Stimulated activated CD4-positive, alpha-beta T cell treated with anti-CD3 and anti-CD28 coated beads, TNF-alpha, amount 100 ng/mL, for 1 hour (primary cell): ENCODE measurements at places on chromosomes 12 and 14.

- DNase-seq = no peak
Measured at GRCh38 chr12:48198672-48198971, 4.5 kb downstream of the OR10AD1 start.

DNA sequence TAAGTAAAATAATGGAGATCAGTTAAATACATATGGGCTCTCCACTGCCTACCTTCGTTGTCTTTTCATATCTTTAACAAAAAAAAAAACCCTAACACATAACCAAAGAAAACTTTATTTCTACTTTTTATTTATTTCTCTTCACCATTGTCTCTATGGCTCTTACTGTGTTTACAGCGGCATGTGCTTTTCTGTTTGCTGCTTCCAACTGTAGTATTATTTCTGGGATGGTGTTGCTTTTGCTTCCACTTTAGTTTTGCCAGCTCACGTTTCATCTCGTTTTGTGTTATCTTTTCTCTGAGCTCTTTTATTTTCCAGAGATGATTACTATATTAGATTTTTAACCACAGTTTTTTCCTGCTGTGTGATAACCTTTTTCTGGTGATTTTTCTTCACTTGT, 46.1 kb downstream of the KTN1 start:
- DNase-seq = no peak

DNA sequence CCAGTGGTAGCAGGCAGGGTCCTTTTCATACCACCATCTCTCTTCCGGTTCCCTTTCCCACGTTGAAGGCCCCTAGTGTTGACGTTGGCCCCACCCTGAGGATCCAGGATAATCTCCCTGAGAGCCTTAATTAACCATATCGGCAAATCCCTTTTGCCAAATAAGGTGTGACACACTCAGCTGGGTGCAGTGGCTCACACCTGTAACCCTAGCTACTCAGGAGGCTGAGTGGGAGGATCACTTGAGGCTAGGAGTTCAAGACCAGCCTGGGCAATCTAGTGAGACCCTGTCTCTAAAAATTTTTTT, 2.8 kb upstream of the TMEM119 start:
- DNase-seq = no peak

DNA sequence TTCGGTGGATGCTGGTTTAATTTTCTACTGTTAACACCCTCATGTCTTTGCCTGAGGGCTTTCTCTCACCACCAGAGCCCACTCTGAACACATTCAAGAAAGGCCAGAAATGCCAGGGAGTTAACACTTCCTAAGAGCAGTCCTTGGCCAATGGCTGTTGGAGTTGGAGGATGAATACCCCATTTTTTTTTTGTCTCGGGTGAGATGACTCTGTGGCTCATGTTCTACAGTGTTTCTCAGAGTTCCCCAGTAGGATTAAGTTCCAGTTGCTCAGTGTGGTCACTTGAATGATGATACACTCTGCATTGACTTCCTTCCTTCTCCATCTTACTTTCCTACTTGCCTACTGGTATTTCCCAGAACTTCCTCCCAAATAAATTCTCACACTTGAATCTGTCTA, 65.8 kb downstream of the FOS start:
- DNase-seq = no peak

GRCh38 chr14:77187649-77188012, 6.0 kb downstream of the TMEM63C start:
- DNase-seq = no peak

- peak; percentile 6 for DNase-seq
Measured at GRCh38 chr14:61281186-61281947, at the start of gene TMEM30B. TSS of gene TMEM30B (minus strand) at chr14:61281338. CDS start at chr14:61281147, 191 bp downstream.

DNA sequence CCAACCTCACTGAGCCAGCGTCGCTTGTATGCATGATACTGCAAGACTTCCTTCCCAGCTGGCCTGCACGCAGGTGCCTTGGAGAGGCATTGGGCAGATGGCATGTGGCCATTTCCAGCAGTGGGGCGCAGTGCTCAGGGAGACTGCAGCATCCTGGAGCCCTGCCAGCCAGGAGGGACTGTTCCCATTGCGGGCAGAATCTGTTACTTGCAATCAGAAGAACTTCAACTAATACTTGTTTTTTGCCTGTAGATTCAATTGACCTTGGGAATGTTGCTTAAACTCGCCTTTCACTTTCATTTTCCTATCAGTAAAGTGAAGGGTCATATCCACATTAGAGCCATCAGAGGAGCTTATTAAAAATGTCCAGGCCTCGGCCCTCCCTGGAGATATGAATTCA, 29.8 kb downstream of the ANKRD9 start:
- DNase-seq = no peak

GRCh38 chr12:127459166-127459565, 807.8 kb upstream of the TMEM132C start:
- no peak for DNase-seq

- no peak for DNase-seq
Measured at GRCh38 chr14:34711169-34711568, 3.2 kb downstream of the CFL2 start.

DNA sequence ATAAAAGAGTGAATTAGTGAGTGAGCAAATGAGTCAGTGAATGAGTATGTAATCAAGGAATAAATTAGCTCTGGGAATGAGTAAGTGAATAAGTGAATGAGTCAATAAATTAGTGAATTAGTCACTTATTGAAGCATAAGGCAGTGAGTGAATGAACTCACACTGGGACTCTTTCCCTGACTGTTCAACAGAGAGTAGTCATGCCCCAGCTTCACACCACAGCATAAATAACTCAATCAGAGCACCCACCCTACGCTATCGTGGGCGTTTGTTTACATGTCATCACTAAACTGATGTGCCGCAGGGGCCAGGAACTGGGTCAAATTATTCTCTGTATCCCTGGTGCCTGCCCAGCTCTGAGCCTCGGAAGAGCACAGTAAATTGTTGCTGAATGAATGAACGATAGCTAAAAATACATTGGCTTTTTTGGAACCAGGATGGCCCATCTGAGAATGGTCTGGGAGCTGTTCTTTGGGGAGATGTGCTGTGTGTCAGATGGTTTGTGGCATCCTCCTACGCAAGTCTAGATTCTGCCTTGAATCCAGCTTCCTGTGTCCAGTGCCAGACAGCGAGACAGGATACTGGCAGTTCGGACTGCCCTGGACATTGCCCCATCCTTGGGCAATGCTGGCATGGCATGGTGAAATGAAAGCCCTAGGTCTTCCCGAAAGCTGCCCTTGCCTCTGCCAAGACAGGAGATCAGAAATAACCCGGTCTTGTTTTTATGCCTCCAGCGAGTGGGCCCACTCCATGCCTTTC, 98.0 kb upstream of the RTL1 start:
- DNase-seq = no peak

GRCh38 chr14:67538501-67538900, 5.4 kb downstream of the PLEKHH1 start:
- DNase-seq = no peak

- no peak for DNase-seq
Measured at GRCh38 chr12:31650918-31651317, 8.6 kb upstream of the ETFBKMT start.

DNA sequence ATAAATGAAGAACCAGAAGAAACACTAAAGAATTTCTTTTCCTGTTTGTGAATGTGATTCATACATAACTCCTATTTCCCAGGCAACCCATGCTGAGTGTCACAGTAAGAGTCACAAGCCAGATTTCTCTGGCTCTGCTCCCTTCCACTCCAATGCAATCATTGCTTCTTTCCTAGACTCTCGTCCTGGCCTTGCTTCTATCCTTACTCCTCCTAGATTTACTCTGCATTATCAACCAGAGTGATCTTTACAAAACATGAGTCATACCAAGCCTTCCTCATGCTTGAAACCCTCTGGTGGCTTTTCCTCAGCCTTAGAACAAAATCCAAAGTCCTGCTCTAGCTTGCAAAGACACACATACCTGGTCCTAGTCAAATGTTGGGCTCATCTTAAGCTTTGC, 13.3 kb downstream of the IL22 start:
- DNase-seq = no peak

DNA sequence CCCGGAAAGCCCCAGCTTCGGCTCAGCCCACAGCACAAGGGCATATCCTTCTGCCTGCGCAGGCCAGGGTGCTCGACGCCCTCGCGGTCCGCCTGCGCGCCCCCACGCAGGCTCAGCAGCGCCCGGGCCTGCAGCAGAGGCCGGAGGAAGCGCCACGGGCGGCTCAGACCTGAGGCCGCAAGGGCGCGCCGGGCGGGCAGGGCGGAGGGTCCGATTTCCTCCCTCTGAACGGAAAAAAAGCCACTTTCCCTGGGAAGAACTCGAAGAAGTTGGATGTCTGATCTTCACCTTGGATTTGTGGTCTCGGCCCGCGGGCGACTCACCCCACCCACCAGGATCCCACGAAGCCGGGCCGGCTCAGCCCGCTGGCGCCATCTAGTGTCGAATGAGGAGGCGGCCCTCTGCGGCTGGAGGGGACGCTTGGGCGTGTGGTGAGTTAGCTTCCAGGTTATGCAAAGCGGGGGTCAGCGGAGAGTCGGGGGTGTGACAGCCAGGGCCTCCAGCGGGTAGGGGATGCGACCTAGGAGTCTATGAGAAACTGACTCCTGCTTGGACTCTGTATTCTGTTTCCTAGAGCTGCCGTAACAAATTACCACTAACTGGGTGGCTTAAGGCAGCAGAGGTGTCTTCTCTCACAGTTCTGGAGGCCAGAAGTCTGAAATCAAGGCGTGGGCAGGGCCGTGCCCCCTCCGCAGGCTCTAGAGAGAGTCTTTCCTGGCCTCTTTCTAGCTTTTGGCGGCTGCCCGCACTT, 40.0 kb upstream of the SRSF5 start:
- DNase-seq = peak; percentile 57

DNA sequence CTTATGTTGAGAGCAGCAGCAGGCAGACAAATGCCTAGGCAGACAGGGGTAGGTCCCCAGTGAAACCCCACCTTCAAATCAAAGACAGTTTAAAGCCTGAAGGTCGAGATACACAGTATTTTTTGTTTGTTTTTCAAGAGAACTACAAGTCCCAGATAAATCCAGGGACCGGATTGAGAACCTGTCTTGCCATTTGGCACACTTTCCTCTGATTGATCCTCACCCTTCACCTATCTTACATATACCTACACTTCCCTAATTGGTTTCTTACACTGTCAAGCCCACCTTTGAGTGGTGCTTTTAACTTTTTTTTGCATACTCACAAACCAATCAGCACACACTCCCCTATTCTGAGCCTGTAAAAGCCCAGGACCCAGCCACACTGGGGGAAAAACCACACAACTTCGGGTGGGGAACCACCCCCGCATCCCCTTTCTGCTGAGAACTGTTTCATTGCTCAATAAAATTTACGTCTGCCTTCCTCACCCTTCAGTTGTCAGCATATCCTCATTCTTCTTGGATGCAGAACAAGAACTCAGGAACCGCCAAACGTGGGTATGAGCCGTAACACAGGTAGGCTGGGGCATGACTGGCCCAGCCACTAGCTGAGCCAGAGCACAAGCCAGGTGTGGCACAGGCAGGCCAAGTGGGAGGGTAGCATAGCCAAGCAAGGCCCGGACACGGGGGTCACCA, 11.1 kb downstream of the DICER1 start:
- no peak for DNase-seq

GRCh38 chr12:106758349-106759110, 16.0 kb upstream of the RIC8B start:
- DNase-seq = no peak

- no peak for DNase-seq
Measured at GRCh38 chr12:53295891-53296219, 513 bp downstream of the PFDN5 start.

GRCh38 chr12:20183563-20183962, 184.8 kb upstream of the PDE3A start:
- DNase-seq = no peak

- no peak for DNase-seq
Measured at GRCh38 chr14:64235652-64236640, 58.2 kb downstream of the ESR2 start.

DNA sequence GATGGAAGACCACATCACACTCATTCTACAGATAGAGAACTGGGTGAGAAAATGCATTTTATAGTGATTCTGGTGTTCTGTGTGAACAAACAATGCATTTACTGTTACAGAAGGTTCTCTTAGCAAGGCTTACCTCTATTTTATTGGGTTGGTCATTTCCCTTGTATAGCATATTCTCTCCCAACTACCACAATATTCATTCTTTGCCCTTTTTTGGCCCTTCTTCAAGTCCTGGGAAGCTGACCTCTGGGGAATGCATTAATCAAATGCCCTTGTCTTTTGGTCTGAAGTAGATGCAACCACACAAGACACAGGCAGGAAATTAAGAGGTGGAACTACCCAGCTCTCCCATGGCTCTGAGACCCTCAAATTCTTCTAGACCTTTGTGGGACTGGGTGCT, 19.5 kb downstream of the DCN start:
- no peak for DNase-seq

- no peak for DNase-seq
Measured at GRCh38 chr12:38279756-38280155, 36.8 kb upstream of the ALG10B start.

- no peak for DNase-seq
Measured at GRCh38 chr12:67669934-67670631, 21.5 kb downstream of the DYRK2 start.

- no peak for DNase-seq
Measured at GRCh38 chr12:120352117-120352516, 16.8 kb downstream of the MSI1 start.

- DNase-seq = no peak
Measured at GRCh38 chr14:76806446-76806845, 6.2 kb downstream of the ANGEL1 start.

GRCh38 chr14:105774001-105774400, 247.6 kb downstream of the TMEM121 start:
- no peak for DNase-seq

DNA sequence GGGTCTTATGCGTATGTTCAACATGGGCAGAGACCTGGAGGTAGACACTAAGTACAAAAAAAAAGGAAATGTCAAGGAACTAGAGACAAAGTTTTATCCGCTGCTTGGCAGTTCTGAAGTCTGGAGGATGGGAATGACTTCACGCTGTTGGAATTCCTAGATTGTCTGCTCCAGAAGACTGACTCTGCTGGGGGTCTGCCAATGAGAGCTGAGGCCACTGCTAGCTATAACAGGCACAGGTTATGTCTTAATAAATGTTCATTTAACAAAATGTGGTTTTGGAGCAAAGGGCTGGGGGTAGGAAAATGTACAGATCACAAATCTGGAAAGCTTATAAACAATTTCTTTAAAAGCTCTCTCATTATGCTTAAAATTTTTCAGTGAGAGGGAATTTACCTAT, 5.9 kb downstream of the RNASE8 start:
- no peak for DNase-seq

DNA sequence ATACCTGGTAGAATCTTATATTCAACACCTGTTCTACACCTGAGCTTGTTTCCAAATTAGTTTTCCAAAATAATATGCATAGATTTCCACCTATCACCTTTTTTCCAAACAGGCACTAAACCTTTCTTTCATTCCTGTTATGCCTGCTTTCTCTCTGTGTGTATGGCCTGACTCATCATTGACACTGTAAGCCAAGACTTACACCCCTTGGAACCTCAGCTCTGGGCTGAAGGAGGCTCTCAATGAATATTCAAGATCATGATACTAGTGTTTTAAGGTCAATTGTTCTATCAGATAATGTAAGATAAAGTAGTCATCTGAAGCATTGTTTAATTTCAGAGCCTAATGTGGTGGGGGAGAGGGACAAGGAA, 1193.3 kb downstream of the FLRT2 start:
- DNase-seq = no peak
